ENCODE measurements at places on chromosomes 16 and 17.

- no peak for DNase-seq
Observed at GRCh38 chr17:77875051-77875780, 83.3 kb upstream of the TNRC6C start.

DNA sequence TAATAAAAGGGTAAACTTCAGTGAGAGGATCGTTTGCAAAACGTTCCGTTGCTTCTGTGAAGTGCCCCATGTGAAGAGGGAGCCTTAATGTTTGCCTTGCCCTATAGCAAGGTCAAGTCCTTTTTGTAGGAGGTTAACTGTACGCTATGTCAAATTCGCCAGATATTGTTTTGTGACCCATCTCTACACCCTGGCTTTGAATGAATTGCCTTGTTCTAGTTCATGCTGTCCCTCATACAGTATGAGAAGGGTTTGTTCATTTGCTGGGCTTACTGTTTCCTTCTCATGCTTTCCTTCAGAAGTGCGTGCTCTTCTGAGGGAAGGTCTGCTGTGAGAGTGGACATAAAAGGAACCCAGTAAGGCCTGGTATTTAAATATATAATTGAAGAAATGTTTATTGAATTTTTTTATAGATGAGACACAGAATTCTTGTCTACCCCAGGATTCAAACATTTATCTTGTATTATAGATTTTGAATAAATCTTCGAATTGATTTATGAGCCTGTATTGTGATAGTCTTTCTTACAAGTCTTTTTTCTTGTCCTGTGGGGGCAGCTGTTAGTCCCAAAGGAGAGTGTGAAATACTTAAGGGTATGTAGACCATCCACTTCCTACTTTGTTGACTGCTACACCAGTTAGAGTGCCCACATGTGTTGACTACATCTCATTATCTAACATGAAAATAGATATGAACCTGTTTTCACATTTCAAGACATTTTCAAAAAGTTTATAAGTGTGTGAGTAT is 1.7 kb downstream of the MAP3K3 start:
- no peak for DNase-seq

GRCh38 chr16:12899529-12900143 is 1.8 kb upstream of the SHISA9 start:
- DNase-seq, result no peak

- no peak for DNase-seq
Observed at GRCh38 chr17:6779411-6779810, 3.4 kb downstream of the FBXO39 start.

- no peak for DNase-seq
Observed at GRCh38 chr17:29181226-29181625, 1.0 kb upstream of the MYO18A start.

GRCh38 chr16:70786020-70786755 is 14.8 kb downstream of the VAC14 start:
- DNase-seq, result no peak

- DNase-seq, result no peak
Observed at GRCh38 chr17:59427425-59427921, 96.0 kb downstream of the YPEL2 start.

- DNase-seq, result peak; percentile 39
Observed at GRCh38 chr17:78736526-78737079, 45.5 kb downstream of the CYTH1 start.

DNA sequence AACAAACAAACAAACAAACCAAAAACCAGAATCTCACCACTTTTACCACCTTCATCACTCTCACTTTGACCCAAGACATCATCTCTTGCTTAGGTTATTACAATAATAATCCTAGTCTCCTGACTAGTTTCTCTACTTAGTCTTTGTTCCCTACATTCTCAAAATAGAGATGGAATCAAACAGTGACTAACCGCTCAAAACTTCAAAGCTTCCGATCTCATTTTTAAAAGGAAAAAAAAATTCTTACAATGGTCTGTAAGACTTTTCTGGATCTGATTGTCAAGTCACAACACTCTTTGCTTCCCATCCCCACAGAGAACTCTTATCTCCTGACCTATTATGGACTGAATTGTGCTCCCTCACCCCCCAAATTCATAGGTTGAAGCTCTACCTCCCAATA is 60.9 kb downstream of the SPAG9 start:
- no peak for DNase-seq

DNA sequence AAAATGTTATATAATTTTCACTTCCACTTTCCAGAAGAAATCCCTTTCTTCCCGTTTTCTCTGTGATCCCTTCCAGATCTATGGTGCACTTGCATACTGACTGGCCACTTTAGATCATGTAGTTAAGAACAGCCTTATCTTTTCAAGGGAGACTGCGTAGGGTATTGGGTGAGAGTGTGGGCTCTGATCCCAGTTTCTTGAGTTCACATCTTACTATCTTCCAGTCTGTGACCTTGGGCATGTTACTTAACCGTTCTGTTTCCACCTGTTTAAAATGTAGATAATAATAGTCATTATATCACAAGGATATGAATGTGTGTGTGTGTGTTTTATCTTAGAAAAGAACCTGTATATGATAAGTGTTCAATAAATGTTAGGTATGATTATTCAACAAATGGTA is 83.7 kb downstream of the TANGO6 start:
- DNase-seq, result no peak

- DNase-seq, result no peak
Observed at GRCh38 chr17:16922386-16923096, 49.4 kb downstream of the TNFRSF13B start.

- no peak for DNase-seq
Observed at GRCh38 chr16:4537376-4538343, 913 bp downstream of the CDIP1 start.

GRCh38 chr16:80938004-80938878 is 68.4 kb downstream of the CMC2 start:
- DNase-seq, result no peak

DNA sequence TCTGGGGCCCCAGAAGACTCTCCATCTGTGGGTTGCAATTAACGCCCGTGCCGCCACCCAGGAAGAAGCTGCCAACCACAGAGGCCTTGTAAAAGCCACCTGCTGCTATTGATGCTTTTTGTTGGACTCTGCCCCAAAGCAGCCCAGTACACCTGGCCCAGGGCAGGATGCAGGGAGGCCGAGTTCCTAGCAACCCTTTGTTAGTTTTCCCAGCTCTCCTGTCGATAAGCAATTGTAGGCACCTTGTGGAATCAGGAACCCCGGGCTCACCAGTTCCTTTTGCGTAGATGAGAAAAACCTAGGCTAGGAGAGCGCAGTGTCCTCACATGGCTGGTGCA is 103.3 kb downstream of the ABCC6 start:
- no peak for DNase-seq

- no peak for DNase-seq
Observed at GRCh38 chr17:35630530-35631148, 43.5 kb downstream of the AP2B1 start.

DNA sequence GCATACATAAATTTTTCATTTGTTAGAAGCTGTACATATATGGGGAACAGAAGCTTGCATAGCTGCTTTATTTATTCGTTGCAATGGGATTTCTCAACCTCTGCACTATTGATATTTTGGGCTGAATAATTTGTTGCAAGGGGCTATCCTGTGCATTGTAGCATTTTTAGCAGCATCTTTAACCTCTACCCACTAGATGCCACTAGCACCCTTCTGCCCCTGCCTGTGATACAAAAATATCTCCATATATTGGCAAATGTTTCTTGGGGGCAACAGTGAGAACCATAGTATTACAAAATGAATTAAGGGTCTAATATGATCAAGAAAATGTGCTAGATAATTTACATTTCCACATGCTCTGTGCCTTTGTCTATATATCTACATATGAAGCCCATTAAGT is 1401.0 kb downstream of the CDH11 start:
- no peak for DNase-seq

- DNase-seq, result no peak
Observed at GRCh38 chr16:81696961-81697615, 82.0 kb upstream of the PLCG2 start.

Measured in NCI-H1105 (cell line).